AG04450 (cell line): ENCODE measurements at places on chromosomes 5 and 9.

DNA sequence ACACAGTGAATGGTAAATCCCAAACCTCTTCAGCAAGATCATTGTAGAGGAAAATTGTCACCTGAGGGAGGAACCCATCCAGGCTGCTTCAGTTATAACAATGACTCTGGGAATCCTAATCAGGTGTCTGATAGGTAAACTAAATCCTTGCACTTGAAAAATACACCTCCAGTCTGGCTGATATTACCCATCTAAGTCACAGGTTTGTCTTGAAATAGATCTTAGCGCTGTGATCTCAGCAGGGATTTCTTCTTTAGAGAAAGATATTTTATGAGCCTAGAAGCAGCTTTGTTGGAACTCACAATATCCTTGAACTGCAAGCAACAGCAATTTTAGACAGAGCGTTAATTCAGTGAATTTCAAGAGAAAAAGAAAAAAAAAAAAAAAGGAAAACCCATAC is 149.7 kb downstream of the SGCD start:
- DNase-seq: no peak

DNA sequence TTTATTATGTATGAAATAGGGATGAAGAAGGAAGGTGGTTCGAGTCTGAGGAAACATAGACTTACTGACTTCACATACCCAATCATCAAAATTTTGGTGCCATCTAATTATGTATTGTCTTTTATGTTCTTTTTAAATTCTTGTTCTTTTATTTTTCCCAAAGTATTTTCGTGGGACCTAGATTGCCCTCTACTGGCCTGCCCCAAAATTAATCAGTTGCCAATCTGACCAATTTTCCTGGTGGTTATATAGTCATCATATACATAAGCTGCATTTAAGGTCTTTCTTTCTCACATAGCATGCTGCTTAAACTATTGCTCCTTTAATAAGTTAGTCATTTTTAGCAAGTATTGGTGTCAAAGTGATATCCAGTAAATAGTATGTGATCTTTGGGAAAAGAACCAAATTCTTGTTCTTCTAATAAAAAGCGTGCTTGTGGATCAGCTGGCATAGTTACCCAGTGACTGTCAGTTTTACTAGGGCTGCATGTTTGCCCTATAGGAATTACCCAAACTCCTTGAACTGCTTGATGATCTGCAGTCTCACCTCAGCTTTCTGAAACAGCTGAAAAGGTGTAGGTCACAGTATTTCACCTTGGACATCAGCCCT is 223.5 kb downstream of the SH3GL2 start:
- no peak for DNase-seq

DNA sequence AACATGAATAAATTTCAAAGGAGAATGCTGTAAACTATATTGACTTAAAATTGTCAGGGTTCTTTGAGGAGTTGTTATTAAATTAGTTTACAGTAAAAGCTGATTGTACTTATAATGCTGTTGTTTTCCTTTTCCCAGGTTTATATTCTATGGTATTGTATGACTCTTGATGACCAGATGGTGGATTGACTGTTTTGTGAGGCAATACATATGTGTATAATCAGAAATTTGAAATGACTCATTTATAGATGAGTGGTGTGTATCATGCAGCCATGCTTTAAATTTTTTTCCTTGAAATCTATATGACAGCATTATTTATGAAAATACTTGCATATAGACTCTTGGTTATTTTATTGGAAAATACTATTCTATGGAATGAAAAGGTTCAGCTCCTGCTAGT is 195.3 kb downstream of the CNTLN start:
- no peak for DNase-seq

- DNase-seq: no peak
Observed at GRCh38 chr9:92970467-92970923, 23.2 kb downstream of the FGD3 start.

DNA sequence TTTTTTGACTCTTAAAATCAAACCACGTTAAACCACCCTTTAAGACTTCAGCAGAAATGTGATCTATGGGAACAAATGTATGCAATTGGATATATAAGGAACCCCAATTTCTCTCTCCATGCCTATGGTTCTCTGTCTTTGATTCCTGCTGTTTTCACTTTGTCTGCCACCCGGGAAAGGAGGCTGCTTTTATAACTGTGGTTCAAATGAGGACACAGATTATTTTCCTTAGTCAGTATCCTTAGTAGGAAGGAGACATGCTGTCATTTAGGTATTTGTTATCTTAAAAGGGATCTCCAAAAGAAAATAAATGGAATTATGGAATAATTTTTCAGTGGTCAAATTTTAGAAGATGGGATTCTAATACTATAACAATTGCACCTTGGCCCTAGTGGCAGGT is 176.1 kb upstream of the NREP start:
- no peak for DNase-seq

DNA sequence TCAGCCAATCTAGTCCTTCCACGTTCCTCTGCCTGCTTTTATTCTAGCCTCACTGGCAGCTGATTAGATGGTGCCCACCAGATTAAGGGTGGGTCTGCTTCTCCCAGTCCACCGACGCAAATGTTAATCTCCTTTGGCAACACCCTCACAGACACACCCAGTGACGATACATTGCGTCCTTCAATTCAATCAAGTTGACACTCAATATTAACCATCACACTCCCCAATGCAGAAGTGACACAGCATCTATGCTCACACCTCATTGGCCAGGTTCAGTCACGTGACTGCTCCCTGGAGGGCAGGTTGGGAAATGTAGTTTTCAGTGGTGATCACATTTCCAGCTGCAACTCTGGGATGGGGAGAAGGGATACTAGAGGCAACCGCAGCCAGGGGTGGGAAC is 13.0 kb downstream of the SUSD3 start:
- no peak for DNase-seq

- no peak for DNase-seq
Observed at GRCh38 chr9:15469862-15470261, 40.9 kb downstream of the PSIP1 start.

DNA sequence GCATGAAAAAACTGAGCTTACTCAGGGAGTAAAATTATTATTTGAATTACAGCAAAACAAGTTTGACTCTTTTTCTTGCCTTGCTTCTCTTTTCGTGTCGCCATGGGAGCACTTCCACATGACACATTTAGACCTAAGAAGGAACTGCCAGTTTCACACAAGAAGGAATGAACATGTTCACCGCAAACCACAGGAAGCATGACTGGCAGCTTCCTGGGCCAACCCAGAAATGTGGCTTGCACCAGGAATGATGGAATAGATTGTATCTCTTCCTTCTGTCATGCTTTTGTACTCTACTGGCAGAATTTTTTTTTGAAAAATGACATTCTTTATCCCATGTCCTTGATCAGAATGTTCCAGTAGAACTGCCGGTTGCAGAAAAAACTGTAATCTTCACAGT is 32.9 kb upstream of the MAN2A1 start:
- no peak for DNase-seq

DNA sequence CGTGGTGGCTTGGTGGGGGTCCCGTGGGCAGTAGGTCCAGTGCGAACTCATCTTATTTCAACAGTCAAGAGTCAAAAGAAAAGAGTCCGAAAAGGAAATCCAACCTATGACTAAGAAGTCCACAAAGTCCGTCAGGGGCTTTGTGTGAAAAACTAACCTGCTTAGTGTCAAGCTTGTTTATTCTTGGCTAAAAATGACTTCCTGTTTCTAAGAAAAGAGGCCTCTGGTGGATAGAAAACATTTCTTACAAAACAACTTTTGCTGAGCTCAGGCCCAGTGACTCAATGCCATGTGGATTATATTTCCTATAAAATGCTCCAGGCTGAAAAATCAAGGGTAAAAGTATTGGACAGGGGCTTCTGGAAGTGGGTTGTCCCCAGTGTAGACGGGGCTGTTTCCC is 105.9 kb downstream of the GADD45G start:
- no peak for DNase-seq

DNA sequence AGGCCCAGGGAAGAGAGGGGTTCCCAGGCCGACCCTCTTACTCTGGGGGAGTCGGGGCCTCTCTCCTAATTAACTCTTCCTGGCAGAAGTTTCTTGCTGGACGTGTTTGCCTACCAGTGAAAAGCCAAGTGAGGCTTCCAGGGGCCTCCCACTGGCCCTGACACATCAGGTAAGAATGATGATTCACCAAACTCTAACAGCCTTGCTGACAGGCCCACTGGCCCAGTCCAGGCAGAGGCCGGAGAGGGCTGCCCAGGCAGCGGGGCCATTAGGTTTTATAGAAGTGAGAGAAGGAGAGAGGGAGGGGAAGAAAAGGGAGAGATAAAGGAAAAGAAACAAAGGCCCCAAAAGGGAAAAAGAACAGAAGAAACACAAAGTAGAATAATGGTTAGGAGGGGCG is 50.8 kb upstream of the FOXE1 start:
- DNase-seq: no peak

DNA sequence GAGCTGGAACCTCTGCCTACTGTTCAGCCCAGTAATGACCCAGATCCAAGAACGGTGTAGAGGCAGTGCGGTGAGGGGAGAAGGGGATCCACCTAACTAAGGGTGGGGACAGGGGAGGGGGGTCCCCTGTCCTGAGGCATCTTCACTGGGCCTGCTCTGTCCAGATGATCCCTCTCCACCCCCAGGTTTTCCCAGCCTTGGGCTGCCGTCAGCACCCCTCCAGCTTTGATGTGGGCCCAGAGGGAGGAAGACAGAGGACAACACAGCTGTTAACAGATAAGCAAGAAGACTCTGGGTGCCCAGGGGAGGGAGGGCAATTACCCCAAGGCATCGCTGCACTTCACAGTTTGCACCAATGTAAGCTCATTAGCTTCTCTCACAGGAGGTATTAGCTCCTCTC is 19.3 kb downstream of the BICD2 start:
- no peak for DNase-seq

- DNase-seq: no peak
Observed at GRCh38 chr5:137366526-137366925, 132.6 kb downstream of the SPOCK1 start.

DNA sequence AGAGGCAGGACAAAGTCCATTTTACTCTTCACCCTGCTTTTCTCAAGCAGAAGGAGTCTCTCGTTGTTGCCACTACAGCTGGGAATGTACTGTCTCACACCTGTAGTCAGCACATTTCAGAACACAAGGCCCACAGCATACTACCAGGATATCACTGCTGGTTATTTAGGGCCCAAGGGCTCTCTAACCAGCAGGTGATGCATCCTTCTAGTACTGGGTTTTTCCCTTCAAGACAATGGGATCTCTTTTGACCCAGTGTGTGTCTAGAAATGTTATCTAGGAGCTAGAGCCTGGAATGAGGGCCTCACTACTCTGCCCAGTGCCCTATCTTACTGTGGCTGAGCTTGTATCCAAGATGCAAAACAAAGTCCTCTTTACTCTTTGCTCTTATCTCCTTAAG is 235.1 kb upstream of the PRR16 start:
- DNase-seq: no peak

- no peak for DNase-seq
Observed at GRCh38 chr9:134014946-134015345, 10.3 kb upstream of the BRD3OS start.

GRCh38 chr5:97245386-97245785 is 62.3 kb upstream of the RIOK2 start:
- DNase-seq: no peak

- no peak for DNase-seq
Observed at GRCh38 chr5:170361616-170362015, 27.6 kb downstream of the KCNMB1 start.

GRCh38 chr9:113886026-113886369 is 9.9 kb downstream of the ZNF618 start:
- DNase-seq: no peak
